ENCODE measurements at places on chromosomes 6 and 20.
A peak's percentile ranks its signal among the peaks of the same experiment; 100 is the strongest.

- DNase-seq = no peak
Observed at GRCh38 chr20:17651760-17652388, 30.2 kb downstream of the RRBP1 start.

DNA sequence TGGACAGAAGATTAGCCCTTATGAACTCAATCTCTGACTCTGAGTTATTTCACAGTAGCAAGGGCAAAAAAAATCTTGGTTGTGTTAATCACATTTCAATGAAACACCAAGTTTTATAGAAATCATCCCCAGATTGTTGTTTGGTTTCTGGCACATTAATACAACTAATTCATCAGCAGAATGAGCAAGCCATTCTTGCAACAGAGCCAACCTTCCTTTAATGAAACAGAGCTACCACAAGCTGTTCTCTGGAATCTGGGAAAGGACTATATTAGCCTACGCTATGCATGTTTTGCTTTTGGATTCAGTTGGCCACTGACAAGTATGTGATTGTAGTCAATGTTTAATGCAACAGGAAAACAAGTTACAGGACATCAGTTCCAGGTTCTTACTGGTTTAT lies 13.8 kb upstream of the POPDC3 start:
- peak; percentile 64 for DNase-seq

GRCh38 chr20:47027042-47027441 lies 132.4 kb downstream of the EYA2 start:
- DNase-seq = no peak

DNA sequence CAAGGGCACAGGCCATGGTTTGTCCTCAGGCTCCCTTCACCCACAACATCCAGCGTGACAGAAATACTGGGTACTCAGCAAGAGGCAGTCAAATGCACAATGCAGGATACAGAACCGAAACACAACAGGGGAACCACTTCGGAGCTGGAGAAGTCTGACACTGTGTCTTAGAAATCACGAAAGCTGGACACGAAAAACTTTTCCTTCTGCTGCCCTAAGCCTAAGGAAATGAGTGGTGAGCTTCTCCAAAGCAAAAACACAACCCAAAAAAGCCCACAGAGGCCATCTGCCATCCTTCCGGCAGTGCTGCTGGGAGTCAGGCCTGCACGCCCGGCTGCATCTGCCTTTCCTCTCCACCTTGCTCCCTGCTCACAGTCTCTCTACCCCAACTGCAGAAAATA lies 106.3 kb downstream of the SLC23A2 start:
- no peak for DNase-seq

DNA sequence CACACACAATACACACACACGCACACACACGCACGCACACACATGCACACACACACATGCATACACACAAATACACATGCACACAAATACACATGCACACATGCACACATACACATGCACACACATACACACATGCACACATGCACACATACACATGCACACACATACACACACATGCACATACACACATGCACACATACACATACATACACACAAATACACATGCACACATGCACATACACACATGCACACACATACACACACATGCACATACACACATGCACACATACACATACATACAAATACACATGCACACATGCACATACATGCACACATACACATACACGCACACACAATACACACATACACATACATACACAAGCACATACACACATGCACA lies 175.4 kb upstream of the RREB1 start:
- DNase-seq = no peak

DNA sequence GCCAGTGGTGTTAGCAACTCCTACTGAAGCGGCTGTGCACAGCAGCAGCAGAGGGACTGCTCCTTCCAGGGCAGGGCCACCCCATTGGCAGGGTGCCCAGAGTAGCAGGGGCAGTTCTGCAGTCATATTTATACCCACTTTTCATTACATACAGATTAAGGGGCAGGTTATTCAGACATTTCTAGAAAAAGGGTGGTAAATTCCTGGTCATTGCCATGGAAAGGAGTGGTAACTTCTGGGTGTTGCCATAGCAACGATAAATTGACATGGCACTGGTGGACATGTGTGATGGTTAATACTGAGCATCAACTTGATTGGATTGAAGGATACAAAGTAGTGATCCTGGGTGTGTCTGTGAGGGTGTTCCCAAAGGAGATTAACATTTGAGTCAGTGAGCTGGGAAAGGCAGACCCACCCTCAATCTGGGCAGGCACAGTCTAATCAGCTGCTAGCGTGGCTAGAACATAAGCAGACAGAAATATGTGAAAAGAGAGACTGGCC lies 45.0 kb downstream of the IYD start:
- no peak for DNase-seq

GRCh38 chr20:10429443-10429981 lies 4.5 kb downstream of the MKKS start:
- no peak for DNase-seq

DNA sequence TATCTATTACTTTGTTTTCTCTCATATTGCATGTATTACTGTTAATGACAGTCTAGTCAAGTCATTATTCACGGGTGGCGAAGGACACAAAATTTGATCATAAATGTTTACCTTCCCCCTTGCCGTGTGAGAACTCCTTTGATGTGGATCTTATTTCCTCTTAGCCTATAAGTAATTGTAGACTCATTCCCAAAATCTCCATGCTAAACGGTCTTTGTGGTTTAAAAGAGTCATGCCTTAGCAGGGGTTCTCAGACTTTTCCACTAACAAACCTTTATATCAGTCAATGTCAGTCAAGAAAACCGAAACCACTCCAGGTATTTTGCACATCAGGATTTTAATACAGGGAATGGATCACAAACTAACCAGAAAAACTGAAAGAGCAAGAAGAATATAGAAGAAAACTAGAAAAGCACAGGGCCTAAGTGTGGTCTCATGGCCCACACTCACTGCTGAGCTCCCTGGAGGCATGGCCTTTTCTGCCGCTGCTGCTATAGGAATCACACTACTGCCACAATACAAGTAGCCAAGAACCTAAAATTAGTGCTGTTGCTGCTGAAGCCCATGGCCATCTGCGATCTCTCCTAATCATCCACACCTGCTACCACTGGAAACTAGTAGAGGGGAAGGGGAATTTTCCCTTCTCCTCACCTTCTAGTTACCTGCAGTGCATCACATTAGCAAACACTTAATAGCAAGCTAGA lies 186.0 kb upstream of the POU3F2 start:
- no peak for DNase-seq

GRCh38 chr20:63371291-63371865 lies 10.2 kb upstream of the CHRNA4 start:
- no peak for DNase-seq

DNA sequence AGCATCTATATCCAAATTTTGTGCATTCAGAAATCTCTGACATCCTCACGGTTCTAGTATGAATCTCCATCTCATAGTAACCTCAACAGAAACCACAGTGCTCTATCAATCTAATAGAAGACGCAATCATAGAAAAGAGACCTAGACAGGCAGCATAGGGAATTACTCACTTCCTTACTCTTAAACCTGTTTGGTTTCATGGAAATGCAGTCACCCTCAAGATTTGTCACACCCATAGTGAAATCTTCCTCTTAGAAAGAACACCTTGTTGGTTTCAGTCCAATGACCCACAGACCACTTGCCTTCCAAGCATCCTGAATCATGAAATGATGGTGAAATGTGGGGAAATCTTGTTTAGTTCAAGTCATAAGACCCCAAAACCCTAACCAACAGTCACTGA lies 166.1 kb upstream of the PRDM1 start:
- no peak for DNase-seq

DNA sequence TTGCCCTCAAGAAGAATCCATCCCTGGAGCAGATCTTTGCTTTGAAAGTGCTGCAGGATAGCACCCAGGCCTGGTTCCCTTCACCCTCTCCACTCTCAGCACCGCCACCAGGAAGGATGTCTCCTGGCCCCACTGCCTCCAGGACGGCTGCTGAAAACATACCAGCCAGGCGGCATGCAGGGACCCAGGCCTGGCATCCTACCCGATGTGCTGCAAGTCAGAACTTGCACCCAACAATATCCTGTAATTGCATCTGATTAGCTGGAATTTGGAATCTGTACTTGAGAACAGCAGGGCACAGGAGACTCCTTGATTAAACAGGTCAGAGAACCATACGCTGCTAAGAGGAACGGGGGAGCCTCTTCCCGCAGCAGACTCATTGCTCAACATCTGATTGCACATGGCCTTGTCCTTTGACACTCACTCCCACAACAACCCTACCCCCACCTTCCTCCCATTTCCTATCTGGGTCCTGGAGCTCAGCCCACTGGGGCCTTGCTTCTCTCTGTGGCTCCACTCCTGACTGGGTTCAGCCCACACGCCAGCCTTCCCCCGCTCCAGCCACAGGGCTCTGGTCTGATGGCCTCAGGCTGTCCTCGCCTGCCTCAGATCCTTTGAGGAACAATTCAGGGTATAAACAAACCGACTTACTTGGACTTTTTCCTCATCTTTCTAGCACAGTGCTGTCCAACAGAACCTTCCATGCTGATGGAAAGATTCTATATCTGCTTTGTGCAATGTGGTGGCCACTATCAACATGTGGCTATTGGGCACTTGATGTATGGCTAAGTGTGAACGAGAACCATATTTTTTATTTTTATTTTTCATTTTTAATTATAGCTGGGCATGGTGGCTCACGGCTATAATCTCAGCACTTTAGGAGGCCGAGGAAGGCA lies 78.0 kb downstream of the FGD2 start:
- peak; percentile 82 for DNase-seq

GRCh38 chr20:58011106-58011946 lies 217.1 kb downstream of the ANKRD60 start:
- DNase-seq = no peak

- peak; percentile 52 for DNase-seq
Observed at GRCh38 chr6:52543262-52543661, 33.6 kb downstream of the TRAM2 start.

DNA sequence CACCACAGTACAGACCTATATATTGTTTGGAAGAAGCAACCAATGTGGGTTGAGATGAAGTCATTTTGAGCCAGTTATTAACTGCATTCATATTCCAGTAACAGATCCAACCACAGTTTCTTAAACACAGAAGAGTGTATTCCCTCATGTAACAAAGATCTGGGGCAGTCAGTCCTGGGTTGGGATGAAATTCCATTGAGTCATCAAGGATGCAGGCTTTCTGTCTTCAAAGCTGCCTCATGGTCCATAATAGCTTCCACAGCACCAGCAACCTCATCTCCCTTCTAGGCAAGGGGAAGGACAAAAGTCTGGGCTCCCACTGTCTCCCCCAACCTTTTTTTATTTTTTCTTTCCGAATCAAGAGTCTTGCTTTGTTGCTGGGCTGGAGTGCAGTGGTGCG lies 2.9 kb upstream of the SOD2 start:
- peak; percentile 57 for DNase-seq

GRCh38 chr6:108302386-108302785 lies 7.5 kb downstream of the AFG1L start:
- DNase-seq = no peak

GRCh38 chr20:10282979-10283456 lies 64.4 kb downstream of the SNAP25 start:
- peak; percentile 22 for DNase-seq

Measured in iris pigment epithelial cell (primary cell).